ENCODE measurements at places on chromosomes 7 and 10.
A peak's percentile ranks its signal among the peaks of the same experiment; 100 is the strongest.

GRCh38 chr7:149714910-149715471, 58.4 kb downstream of the ZNF467 start:
- DNase-seq = no peak

GRCh38 chr10:81177651-81178244, 640.0 kb downstream of the SH2D4B start:
- DNase-seq = no peak

DNA sequence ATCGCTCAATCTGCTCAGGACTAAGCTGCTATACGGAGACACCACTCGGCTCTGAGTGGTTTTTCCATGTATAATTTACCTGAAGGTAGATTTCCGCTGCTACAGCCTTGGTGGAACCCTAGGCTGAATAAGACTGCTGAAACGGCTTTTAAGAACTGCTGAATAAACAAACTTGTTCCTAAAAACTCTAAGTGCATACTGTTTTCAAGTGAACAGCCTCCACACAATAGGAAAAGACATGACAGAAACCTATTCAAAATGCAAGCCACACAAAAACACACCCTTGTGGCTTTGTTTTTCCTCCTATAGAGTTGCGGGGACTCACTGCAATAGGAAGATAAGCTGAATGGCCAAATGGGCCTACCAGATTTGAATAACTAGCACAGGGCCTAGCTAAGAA, 117.2 kb downstream of the UBE2H start:
- no peak for DNase-seq

- DNase-seq = no peak
Observed at GRCh38 chr7:50317221-50317678, 12.7 kb downstream of the IKZF1 start.

- peak; percentile 52 for DNase-seq
Observed at GRCh38 chr7:121544726-121545125, 148.6 kb upstream of the FAM3C start.

GRCh38 chr7:96952974-96953391, 52.4 kb upstream of the DLX6 start:
- no peak for DNase-seq

GRCh38 chr10:25177093-25177753, 2.4 kb downstream of the GPR158 start:
- no peak for DNase-seq

DNA sequence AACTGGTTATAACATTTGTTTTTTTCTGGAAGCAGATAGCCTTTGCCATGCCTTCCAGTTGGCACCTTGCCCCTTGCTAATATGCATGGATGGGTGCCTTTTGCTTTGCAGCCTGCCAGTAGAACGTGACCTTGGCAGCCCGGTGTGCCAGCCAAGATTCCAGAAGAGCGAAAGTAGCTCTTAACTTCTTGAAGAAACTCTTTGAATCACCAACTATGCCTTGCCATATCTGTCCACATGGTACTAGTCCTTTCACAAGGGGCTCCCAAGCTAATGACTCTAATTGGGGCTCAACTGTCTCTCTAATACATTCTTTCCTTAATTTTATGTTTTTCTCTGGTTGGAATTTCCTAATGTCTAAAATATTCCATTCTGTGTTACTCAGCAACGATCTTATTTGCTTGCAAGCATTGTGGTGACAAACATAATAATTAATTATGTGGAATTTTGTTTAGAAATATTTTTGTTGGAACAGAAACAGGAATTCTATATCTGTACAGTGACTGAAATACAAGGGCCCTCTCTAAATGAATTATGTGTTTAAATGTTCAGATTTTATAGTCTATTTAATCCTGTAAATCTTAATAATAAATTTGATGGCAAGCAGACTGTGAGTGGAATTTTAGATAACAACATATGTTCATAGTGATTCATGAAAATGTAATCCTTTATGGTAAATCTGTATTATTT, 45.8 kb downstream of the HDAC9 start:
- peak; percentile 46 for DNase-seq

DNA sequence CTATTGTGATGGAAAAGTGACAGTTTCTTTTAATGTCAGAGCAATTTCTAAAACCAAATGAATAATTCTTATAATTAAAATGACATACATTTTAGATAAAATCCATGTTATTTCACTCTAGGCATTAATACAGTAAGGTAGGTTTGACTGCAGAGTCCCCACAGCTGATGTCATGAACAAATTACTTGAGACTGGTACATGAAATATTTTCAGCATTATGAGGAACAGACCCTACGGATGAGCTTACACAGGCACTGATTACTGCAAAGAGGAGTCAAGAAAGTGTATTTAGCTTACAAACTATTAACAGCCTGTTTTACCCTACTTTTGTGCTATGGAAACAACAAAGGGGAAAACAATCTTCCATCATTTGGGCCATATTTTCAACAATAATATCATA, 8.9 kb downstream of the COL1A2 start:
- DNase-seq = no peak

- no peak for DNase-seq
Observed at GRCh38 chr7:71842786-71843185, 569.4 kb downstream of the CALN1 start.

DNA sequence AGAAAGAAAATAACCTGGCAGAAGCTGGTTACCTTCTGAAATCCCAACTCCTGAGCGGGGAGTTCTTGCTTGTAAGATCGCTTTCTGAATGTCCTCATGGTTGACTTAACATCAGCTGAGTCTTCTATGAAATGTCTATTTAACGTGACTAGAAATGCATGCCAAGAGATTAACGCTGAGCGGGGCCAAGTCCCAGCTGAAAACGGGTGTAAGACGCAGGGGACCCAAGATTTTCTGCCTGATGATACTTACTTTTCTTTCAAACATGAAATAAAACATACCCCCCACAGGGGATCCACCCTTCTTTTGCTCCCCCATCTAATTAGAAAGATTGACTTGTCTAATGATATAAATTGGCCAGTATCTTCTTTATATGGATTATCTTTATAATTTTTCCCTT, 14.9 kb downstream of the OR9A2 start:
- no peak for DNase-seq
